ENCODE measurements at places on chromosomes 5 and 9.

GRCh38 chr5:2399804-2400203 is 351.7 kb downstream of the IRX2 start:
- H3K27ac ChIP-seq, result no peak overlapping the region
- no peak for DNase-seq
- no peaks in the 10 kb centered on the region for H3K36me3 ChIP-seq
- H3K27me3 ChIP-seq, result peaks cover 2% of the 10 kb centered on the region

- no peaks in the 10 kb centered on the region for H3K4me1 ChIP-seq
- H3K36me3 ChIP-seq, result peaks cover 5% of the 10 kb centered on the region
- DNase-seq, result no peak
- peaks cover 14% of the 10 kb centered on the region for H3K27me3 ChIP-seq
- no peak overlapping the region for H3K27ac ChIP-seq
Observed at GRCh38 chr5:103503066-103503465, 59.5 kb downstream of the NUDT12 start.

DNA sequence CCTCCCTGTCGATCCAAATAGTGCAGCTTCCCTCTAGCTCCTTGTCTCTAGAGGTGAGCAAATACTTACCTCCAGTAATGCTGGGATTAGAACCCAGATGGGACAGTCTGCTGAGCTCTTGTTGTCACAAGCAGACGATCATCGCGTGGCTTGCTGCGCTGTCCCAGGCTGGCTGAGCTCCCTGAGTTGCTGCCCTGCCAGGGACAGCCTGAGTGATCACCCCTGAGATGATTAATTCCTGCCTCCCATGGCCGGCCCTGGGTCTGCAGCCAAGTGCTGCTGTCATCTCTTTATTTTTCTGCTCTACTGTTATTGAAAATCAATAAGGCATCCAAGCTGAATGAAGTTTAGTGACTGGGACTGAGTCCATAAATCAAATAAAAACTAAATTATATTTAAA is 94.0 kb upstream of the ALDH1B1 start:
- no peak overlapping the region for H3K4me3 ChIP-seq
- no peak overlapping the region for H3K27ac ChIP-seq
- H3K27me3 ChIP-seq, result peaks cover 2% of the 10 kb centered on the region
- DNase-seq, result no peak
- no peaks in the 10 kb centered on the region for H3K36me3 ChIP-seq

DNA sequence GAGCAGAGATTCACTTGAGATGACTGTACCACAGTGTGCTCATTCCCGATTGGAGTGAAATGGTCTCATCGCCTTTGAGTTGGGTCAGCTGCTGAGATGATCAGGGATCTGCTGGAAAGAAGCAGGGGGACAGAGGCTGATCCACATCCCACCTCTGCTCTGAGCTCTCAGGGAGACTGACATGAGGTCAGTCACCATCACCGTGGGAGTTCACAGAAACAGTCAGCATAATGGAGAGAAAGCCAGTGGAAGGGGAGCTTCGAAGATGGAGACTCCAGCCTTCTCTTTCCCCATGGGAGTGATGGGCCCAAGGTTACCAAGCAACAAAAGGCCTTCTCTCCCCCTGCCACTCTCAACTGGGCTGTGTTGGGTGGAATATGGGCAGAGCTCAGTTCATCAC is 276.4 kb downstream of the CDK5RAP2 start:
- H3K4me3 ChIP-seq, result no peak overlapping the region
- no peak overlapping the region for H3K27ac ChIP-seq
- H3K36me3 ChIP-seq, result no peaks in the 10 kb centered on the region
- H3K4me1 ChIP-seq, result no peaks in the 10 kb centered on the region
- no peak for DNase-seq

- no peaks in the 10 kb centered on the region for H3K4me1 ChIP-seq
- H3K36me3 ChIP-seq, result no peaks in the 10 kb centered on the region
- H3K27me3 ChIP-seq, result peaks cover 4% of the 10 kb centered on the region
- no peak overlapping the region for H3K27ac ChIP-seq
- H3K4me3 ChIP-seq, result no peak overlapping the region
Observed at GRCh38 chr9:115025721-115026120, 92.2 kb downstream of the TNC start.
